ENCODE measurements at places on chromosomes 5 and 9.

- no peak for DNase-seq
Observed at GRCh38 chr9:12716823-12717600, 23.8 kb downstream of the TYRP1 start.

DNA sequence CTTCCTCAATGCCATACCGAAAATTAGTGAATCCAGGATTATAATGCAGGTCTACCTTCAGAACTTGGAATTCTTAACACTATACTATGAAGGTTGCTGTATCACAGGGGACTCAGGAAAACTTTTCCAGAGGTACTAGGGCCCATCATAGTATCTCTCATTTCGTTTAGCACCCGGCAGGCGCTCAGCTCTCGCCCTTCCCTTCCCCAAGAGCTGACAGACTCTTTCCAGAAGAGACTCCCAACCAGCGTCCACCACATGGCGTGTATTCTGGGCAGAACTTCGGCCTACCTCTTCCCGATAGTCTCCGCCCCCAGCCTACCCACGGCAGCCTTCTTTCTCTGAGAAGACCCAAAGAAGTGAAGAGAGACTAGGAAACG is 271 bp downstream of the NOL8 start:
- no peak for DNase-seq

GRCh38 chr5:84605241-84605640 is 220.6 kb upstream of the EDIL3 start:
- DNase-seq: no peak

DNA sequence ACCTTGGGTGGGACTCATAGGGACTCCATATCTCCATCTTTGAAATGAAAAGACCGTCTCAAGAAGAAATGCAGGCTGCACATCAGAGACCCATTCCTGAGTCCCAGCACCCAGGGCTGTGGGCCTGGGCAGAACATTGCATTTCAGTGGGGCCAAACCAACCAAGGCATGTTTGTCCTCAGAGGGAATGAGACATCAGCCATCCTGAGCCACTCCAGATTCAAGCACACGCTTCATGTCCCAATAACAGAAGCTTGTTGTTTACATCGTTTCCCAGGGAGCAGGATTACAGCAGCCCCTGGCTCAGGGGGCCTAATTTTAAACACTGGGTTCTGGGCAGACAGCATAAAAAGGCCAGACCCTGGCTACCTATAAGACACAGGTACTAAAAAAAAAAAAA is 24.3 kb downstream of the DUSP1 start:
- DNase-seq: no peak

DNA sequence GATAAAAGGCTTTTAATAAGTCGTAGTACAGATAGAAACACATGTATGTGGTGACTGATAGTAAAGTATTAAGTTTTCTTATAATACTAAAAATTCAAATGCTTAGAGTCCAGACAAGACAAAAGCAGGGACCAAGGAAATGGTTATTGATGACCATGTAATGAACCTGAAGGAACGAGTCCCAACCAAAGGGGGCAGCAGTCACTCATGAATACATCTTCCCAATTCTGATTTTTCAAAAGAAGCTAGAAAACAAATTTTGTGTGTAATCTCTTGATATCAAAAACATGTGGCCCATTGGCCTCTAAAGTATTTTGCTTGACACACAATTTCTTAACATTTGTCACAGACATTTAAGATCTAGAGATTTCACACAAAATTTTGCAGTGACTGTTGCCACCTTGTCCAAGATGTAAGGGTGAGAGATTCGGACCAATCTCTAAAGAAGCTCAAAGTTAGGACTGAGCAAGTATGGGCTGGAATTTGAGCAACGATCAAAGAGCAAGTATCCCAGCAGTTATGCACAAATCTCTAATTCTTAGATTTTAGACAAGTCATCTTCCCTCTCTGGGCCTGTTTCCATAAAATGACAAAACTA is 66.8 kb downstream of the ARL15 start:
- no peak for DNase-seq

DNA sequence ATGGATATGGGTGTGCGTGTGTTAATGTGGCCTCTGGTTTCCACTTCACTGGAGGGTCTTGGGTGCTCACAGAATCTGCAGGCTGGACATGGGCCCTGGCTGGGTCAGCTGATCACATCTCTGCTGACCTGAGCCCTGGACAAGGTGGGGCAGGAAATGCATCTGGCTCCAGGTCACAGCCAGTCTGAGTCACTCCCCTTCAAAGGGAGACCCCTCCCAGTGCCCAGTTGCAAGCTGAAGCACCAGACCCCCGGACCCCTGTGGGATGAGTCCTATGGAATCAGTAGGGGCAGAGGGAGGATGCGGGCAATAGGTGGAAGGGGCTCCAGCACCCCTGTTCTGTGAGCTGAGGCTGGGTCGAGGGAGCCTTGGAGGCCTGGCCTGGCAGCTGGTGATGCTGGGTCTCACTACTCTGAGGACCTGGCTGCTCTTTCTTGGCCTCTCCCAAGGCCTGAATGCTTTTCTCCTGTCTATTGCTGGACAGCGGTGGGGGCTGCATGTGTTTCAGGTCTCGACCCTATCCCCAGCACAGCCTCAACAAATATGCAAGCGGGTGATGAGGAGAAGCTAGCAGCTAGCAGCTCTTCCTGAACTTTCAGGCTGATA is 54.5 kb downstream of the PHF2 start:
- DNase-seq: no peak

DNA sequence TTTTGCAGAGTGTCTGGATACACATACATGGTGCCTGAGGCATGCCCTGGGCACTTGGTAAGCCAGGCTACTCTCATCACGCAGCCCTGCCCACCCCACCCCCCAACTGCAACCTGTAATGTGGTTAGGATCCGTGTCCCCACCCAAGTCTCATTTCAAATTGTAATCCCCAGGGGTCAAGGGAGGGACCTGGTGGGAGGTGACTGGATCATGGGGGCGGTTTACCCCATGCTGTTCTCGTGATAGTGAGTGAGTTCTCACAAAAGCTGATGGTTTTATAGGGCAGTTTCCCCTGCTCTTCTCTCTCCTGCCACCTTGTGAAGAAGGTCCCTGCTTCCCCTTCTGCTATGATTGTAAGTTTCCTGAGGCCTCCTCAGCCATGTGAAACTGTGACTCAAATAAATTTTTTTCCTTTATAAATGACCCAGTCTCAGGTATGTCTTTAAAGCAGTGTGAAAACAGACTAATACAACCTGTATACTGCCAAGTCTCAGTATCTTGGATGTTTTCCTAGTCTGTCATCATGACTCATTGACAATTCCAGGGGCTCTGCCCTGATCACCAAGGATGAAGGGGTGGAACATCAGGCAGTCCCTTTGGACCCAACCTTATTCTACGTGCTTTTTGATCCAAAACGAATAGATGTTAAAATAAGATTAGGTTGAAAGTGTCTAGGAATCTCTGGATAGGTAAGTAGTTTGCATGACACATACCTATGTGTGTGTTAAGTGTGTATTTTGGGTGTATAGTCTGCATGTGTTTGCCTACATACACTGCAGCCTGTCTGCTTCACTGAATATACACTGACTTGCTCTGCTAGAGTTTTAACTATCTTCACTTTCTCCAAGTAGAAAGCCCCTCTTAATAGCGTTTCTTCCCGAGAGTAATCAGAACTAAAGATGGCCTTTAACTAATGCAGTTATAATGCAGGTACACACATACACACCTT is 293.8 kb downstream of the SLIT3 start:
- DNase-seq: no peak

DNA sequence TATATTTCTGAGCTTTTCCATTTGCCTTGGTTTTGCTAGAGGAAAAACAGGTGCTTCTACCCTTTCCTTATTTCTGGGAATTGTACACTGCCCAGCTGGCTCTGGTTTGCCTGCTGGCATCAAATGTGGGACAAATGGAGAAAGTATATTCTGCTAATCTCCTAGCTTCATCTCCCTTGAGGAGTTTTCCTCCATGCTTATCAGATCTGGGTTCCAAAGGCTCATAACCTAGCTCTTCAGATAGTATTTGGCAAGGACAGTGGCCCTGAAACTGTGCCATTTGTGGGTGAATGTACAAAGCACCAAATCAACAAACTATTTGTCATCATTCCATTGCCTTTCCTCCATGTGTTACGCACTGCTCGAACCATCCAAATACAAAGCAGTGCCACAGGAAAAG is 16.2 kb downstream of the PRLR start:
- DNase-seq: no peak

GRCh38 chr5:17400724-17401469 is 97.1 kb upstream of the TAF11L2 start:
- no peak for DNase-seq

GRCh38 chr5:108321341-108321740 is 60.6 kb downstream of the FBXL17 start:
- DNase-seq: no peak

- DNase-seq: no peak
Observed at GRCh38 chr9:112789473-112789872, 38.9 kb downstream of the SNX30 start.

- DNase-seq: no peak
Observed at GRCh38 chr9:71928376-71928775, 16.9 kb downstream of the C9orf85 start.

- no peak for DNase-seq
Observed at GRCh38 chr5:73363911-73364730, 84.5 kb downstream of the FOXD1 start.

DNA sequence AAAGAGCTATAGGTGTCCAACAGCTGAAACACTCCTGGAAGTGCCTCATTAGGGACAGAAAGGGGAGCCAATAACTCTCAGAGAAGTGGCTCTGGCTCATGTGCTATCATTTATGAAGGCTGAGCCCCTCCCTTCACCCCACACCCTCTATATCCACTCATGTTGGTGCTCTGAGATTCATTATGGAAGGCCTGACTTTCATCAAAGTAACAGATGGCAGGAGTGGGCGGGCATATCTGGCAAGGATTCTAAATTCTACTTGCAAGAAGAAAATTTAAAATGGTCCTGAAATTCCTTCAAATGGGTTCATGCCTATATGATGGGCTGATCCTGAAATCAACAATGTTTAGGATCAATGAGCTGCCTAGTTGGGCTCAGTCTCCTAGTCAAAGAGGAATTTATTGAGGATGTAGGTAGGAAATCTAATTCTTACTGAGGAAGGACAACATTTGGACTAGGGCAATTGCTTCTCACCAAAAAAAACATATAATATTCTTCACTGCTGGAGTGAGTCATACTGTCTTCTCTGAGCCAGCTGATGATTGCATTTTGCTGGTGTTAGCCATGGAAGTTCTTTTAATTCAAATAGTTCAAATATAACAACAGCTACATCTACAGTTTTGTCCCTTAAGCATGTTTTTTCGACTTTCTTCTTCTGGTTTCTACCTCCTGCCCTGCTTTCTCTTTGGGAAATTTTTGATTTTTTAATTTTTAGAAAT is 23.5 kb downstream of the NMRK1 start:
- DNase-seq: no peak

DNA sequence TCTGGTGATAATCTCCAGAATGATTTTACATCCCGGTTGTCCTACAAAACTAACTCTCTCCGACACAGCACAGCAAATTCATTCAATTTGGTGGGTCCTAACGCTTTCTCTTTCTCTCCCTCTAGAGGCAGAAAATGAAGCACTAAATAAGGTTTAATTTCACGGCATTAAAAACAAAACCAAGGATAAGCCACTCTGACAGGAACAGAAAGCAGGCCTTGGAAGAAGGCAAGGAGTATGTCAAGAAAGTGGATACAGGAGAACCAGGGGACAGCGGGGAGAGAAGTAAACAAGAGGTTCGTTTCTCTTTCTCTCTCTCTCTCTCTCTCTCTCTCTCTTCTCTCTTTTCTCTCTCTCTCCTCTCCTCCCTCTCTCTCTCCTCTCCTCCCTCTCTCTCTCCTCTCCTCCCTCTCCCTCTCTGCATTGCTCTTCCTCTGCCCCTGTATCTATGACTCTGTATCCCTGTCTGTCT is 49.8 kb downstream of the EBF1 start:
- DNase-seq: no peak

DNA sequence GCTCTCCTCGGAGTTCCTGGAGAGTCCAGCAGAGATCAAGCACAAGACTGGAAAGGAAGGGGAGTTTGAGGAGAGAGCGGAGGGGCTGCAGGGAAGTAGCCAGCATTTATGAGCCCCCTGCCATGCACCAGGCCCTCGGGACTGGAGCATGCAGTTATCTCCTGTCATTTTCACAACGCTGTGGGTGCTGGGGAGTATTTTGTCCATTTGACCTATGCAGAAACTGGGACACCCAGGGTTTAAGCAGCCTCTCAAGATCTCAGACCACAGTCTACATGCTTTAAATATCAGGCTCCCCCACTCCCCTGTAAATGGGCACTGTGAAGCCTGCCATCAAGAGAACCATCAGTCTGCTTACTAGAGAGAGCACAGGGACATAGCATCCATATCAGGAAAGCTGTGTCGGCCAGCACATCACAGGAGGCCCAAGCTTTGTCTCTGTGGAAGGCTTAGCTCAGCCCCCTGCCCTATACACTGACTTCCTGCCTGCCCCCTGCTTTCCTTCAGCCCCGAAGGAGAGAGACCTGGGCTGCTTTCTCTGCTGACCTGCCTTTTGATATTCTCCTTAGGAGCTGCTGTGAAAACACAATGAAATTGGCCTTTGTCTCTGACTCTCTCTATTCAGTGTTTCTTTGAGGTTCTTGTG is 7.3 kb downstream of the FOXI1 start:
- no peak for DNase-seq

GRCh38 chr5:78016863-78017529 is 240.9 kb upstream of the TBCA start:
- DNase-seq: no peak

- no peak for DNase-seq
Observed at GRCh38 chr9:109730228-109730627, 49.8 kb upstream of the PALM2AKAP2 start.

DNA sequence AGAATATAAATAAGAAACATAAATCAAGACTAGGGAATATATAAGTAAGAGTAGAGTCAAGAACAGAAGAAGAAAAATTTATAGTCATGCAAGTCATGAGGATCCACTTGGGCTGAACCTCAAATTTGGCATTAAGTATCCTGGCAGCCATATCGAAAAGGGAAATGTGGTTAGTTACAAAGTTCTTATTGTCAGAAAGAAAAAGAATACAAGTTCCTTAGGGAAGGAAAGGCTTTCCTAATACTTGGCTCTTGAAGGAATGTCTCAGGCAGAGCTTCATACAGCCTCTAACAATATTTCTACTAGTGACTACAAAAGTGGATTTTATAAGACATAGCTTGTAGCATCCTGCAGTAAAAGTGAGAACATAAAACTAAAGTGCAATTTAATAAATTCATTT is 45.4 kb downstream of the TMEM252 start:
- no peak for DNase-seq

DNA sequence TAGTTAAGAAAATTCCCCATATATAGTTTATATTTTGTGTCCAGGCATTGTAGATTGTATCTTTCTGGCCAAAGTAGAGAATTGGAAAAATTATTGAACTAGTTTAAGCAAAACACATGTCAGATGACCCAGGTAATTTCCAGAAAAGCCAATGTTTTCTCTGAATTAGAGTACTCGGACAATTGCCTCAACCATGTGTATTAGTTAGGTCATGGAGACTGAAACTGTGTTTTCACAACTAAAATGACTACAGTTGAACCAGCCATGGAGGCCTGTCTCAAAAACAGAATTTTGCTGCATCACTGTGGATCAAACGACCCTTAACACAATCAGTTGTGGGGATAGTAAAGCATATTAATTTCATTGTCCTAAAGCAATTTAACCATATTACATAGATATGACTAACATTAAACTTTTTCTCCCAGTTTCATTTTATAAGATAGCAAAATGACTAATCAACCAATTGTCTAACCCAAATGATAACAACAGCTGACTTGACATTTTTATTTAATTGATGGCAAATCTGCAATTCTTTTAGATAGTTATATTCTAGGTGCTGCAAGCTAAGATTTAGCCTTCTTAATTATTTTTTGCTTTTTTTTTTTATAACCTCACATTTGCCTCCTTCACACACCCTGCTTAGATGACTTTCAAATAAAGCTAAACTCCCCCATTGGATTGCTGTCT is 39.2 kb upstream of the SPDL1 start:
- no peak for DNase-seq

- no peak for DNase-seq
Observed at GRCh38 chr9:13726746-13727145, 447.3 kb upstream of the MPDZ start.
